ENCODE measurements at places on chromosomes 11 and 22. TPM values are rescaled to one million over a fixed set of nuclear protein-coding genes. Genes with fewer than 3 reads are reported as not detected.
A peak's percentile ranks its signal among the peaks of the same experiment; 100 is the strongest.

GRCh38 chr11:21933095-21933494 lies 259.8 kb upstream of the ANO5 start:
- no peaks in the 10 kb centered on the region for H3K36me3 ChIP-seq
- no peak for DNase-seq
- no peak overlapping the region for H3K4me3 ChIP-seq
- H3K27ac ChIP-seq: no peak overlapping the region
- no peaks in the 10 kb centered on the region for H3K4me1 ChIP-seq

DNA sequence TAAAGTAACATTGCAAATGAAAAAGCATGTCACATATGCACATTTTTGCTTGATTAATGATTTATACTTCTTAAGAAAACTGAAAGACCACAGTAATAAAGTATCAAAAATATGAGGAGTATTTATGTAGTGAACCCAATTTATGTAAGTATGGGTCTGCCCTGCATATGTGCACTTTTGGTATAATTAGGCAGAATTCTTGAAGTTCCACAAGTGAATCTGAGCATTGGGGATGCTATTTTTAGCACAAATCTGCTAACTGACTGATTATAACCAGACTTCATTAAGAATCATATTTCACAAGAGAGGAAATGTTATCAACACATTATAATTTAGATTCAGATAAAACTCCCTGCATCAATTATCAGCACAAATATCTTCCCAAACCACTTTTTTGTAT lies 407.1 kb upstream of the LRRC4C start:
- no peaks in the 10 kb centered on the region for H3K27me3 ChIP-seq
- H3K4me3 ChIP-seq: no peak overlapping the region
- no peaks in the 10 kb centered on the region for H3K4me1 ChIP-seq
- no peak for DNase-seq

- no peaks in the 10 kb centered on the region for H3K4me1 ChIP-seq
- H3K4me3 ChIP-seq: no peak overlapping the region
- H3K27ac ChIP-seq: no peak overlapping the region
- H3K27me3 ChIP-seq: no peaks in the 10 kb centered on the region
- H3K36me3 ChIP-seq: no peaks in the 10 kb centered on the region
Measured at GRCh38 chr11:54979375-54979774, 272.7 kb downstream of the OR4A5 start.

DNA sequence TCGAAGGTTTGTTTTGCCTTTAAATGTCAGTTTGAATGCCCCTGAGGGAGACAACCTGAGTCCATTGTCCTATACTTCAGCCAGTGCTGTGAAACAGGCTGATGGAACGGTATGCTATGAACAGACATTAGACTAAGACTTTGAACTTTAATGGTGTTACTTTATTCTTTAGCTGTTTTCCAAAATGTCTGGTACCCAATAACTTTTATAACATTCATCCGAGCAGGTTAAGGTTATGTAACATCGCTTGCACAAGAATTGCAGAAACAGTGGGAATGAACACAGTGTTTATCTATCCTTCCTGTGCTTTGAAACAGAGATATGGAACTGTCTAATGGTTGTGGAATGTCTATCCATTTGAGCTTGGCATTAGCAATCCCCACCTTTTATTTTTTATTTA lies 12.5 kb upstream of the PTS start:
- H3K36me3 ChIP-seq: no peaks in the 10 kb centered on the region
- H3K4me1 ChIP-seq: no peaks in the 10 kb centered on the region
- DNase-seq: no peak
- H3K27ac ChIP-seq: no peak overlapping the region
- no peak overlapping the region for H3K4me3 ChIP-seq

GRCh38 chr11:76596652-76597051 lies 73.9 kb downstream of the LRRC32 start:
- H3K36me3 ChIP-seq: no peaks in the 10 kb centered on the region
- DNase-seq: no peak
- H3K27ac ChIP-seq: no peak overlapping the region
- no peaks in the 10 kb centered on the region for H3K27me3 ChIP-seq

- H3K36me3 ChIP-seq: no peaks in the 10 kb centered on the region
- no peak for DNase-seq
- H3K27ac ChIP-seq: no peak overlapping the region
- no peaks in the 10 kb centered on the region for H3K27me3 ChIP-seq
Measured at GRCh38 chr11:81772166-81772565, 961.5 kb downstream of the FAM181B start.

DNA sequence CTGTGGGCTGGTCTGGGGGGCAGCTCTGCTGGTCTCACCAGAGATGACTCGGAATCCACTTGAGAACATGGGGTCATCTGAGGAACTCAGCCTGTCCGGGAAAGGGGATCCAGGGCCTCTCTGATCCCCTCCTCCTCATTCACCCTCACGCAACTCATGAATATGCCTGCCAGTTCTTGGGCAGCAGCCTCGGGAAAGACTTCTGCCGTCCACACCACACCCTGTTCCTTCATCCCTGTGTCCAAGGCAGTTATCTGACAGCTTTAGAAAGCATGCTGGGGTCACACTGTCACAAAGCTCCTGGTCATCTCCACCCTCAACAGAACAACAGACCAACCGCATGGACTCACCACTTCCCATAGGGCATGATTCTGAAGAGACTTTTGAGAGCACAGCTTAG lies 88.3 kb downstream of the AMOTL1 start:
- no peaks in the 10 kb centered on the region for H3K4me1 ChIP-seq
- H3K4me3 ChIP-seq: no peak overlapping the region
- no peak for DNase-seq
- H3K27ac ChIP-seq: no peak overlapping the region
- H3K36me3 ChIP-seq: no peaks in the 10 kb centered on the region
- no peaks in the 10 kb centered on the region for H3K27me3 ChIP-seq

- H3K36me3 ChIP-seq: no peaks in the 10 kb centered on the region
- DNase-seq: no peak
- no peak overlapping the region for H3K4me3 ChIP-seq
- no peak overlapping the region for H3K27ac ChIP-seq
- peaks cover 3% of the 10 kb centered on the region for H3K4me1 ChIP-seq
- H3K27me3 ChIP-seq: no peaks in the 10 kb centered on the region
Measured at GRCh38 chr11:22707119-22707899, 40.9 kb downstream of the GAS2 start.

DNA sequence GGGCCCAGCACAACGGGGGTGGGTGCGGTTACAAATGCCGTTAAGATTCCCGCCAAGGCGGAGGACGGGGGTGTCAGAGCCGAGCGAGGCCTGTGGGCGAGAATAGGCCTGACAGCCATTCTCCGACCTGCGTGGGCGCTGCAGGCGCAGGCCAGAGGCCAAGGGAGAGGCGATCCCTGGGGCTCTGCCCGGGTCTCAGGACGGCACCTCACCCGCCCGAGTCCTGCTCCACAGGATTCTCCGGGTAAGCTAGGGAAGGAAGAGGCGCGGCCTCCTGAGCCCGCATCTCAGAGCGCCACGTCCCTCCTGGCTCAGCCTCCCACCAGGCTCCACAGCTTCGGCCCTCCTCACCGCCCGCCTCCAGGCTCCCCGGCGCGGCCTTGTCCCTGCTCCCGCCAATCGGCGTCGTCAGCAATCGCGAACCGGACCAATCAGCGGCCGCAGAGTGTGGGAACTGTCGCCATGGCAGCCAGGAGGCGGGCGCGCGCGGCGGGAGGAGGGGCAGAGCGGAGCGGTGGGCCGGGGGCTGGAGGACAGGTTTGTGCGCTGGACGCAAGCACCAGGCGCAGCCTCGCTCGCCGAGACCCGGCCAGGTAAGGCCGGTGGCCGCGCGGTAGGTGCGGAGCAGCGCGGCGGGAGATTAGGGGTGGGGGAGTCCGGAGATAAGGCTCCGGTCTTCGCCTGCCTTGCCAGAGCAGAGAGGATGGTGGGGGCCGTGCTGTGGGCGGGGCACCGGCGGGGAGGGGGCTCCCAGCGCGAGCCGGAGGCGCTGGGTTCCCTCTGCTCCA lies at the start of gene NUCB2:
Gene NUCB2, plus strand, starts transcription at position 504 of the 788 bp plus-strand sequence. CDS start 18,585 bp downstream, outside the sequence.
- H3K4me3 ChIP-seq: peak within 1 kb of the TSS; percentile 90
- peaks cover 12% of the 10 kb centered on the region for H3K4me1 ChIP-seq
- H3K27me3 ChIP-seq: no peaks in the 10 kb centered on the region
- H3K27ac ChIP-seq: peak within 1 kb of the TSS; percentile 92

DNA sequence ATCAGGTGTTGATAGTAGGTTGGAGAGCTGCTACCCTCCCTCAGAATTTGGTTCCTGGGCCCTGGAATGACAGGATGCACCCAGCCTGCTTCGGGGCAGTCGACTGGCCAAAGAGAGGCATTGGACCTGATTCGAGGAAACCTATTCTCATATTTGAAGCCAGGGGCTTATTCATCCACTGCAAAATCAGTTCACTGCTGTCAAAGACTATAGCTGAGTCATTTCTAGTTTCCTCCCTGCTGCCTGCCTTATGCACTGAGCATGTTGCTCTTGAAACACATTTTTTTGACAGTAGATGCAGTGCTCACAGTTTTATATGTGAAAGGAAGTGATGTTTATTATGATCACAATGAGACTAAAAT lies 565.4 kb downstream of the ETS1 start:
- DNase-seq: no peak
- no peaks in the 10 kb centered on the region for H3K4me1 ChIP-seq
- H3K4me3 ChIP-seq: no peak overlapping the region
- no peaks in the 10 kb centered on the region for H3K36me3 ChIP-seq
- H3K27ac ChIP-seq: no peak overlapping the region
- H3K27me3 ChIP-seq: no peaks in the 10 kb centered on the region

GRCh38 chr11:134471087-134471715 lies 59.2 kb upstream of the B3GAT1 start:
- no peaks in the 10 kb centered on the region for H3K36me3 ChIP-seq
- DNase-seq: no peak
- H3K27ac ChIP-seq: no peak overlapping the region

DNA sequence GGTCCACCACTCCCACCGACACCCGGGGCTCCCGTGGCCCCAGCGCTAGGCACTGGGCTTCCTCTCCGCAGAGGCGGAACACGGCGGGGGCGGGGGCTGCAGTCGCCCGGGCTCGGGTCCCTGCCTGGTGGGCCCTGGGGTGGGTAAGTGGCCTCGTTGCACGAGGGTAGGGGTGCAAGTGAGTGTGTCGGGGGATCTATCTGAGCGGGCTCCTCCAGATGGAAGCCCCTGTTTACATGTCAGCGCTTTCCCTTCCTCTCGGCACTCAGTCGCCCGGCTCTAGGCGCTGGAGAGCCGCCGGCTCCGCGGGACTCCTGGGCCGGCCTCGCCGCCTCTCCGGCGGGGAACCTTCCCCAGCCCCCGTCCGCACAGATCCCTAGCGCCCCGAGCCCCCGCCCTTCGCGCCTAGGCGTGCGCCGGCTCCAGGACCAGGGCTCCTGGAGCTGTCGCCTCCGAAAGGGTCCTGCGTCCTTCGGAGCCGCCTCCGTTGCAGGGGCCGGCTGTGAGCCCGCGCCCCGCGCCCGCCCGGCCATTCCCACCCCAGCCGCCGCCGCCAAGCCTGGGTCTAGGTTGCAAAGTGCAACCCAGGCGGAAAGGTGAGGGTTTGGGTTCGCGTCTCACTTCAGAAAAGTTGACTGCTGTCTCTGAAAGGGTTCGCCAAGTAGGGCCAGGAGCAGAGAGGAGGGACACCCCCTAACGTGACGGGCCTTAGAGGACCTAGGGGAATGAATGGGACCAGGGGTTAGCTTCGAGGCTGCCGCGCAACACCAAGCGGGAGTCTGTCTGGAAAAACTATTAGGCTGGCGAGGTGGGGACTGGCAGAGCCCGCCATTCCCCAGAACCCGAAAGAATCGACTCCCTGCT lies 978 bp downstream of the FLI1 start:
- peaks cover 23% of the 10 kb centered on the region for H3K4me1 ChIP-seq
- peaks cover 63% of the 10 kb centered on the region for H3K27me3 ChIP-seq
- DNase-seq: no peak
- no peaks in the 10 kb centered on the region for H3K36me3 ChIP-seq
- peak overlapping the region; percentile 86 for H3K27ac ChIP-seq
- peak overlapping the region; percentile 67 for H3K4me3 ChIP-seq

DNA sequence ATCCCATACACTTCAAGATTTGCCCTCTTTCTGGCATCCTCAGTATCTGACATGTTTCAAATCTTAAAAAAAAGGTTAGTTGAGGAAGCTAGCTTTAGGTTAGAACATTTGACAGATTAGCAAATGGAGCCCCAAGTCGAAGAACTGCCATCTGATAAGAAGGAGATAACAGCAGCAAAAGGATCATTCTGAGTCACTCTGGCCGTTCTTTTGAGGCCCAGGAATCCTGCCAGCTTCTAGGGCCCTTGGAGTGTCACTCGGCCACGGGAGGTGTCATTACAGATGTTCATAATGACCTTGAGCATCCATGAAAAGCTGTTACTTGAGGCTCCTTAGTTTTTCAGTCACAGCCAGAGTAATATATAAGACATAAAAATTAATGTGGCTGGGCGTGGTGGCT lies 132.1 kb upstream of the RASSF10 start:
- H3K4me3 ChIP-seq: no peak overlapping the region
- no peak overlapping the region for H3K27ac ChIP-seq
- no peak for DNase-seq
- H3K4me1 ChIP-seq: no peaks in the 10 kb centered on the region
- H3K27me3 ChIP-seq: no peaks in the 10 kb centered on the region

GRCh38 chr11:1206391-1207271 lies 16.2 kb upstream of the MUC5B start:
- no peaks in the 10 kb centered on the region for H3K36me3 ChIP-seq
- H3K4me3 ChIP-seq: no peak overlapping the region
- DNase-seq: no peak
- H3K27ac ChIP-seq: no peak overlapping the region

DNA sequence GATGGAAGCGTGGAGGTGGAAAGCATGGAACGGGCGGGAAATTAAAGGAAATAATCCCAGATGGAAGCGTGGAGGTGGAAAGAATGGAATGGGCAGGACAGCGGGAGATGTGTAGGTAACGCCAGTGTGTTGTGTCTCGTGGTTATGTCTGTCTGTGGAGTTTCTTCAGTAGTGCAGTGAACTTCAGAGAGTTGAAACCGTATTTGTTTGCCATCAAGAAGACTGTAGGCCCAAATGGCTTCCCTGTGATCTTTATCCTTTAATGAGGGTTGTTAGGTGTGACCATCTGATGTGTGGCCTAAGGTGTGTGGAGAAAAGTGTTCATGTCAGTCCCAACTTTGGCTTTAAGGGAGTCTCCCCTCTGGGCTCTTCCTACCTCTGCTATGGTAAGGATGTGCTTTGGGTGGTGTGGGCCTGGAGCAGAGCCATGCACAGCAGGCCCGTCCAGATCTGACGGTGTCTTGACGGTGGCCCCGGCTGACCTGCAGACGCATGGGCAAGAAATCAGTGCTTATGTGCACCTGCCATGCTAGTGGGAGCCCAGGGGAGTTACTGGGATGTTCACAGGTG lies 39.6 kb downstream of the AP2A2 start:
- DNase-seq: no peak
- H3K4me1 ChIP-seq: no peaks in the 10 kb centered on the region
- no peak overlapping the region for H3K4me3 ChIP-seq
- no peaks in the 10 kb centered on the region for H3K27me3 ChIP-seq

Gene DDTL
- not detected for total RNA-seq

Gene HBG2
- not detected for total RNA-seq

Gene CHRNA10
- not detected for total RNA-seq

Gene EWSR1
- 213 TPM for total RNA-seq
